Islet precursor cell (in vitro differentiated cells): ENCODE measurements at places on chromosomes 5 and 9.

DNA sequence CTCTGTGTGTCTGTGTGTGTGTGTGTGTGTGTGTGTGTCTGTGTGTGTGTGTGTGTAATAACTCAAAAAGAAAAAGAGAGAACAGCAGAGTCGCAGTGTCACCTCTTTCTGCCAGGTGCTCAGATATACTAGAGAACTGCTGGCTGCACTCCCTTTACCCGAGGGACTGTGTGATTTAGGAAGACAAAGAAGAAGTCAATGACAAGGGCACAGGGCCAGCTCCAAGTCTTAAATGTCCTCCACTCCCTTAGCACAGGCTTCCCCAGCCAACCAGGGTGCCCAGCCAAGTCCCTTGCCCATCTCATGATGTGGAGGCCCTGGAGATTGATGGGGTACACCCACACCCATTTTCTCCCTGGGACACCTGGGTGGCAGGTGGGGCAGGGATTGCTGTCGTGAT is 8.7 kb downstream of the CCNJL start:
- DNase-seq, result no peak

DNA sequence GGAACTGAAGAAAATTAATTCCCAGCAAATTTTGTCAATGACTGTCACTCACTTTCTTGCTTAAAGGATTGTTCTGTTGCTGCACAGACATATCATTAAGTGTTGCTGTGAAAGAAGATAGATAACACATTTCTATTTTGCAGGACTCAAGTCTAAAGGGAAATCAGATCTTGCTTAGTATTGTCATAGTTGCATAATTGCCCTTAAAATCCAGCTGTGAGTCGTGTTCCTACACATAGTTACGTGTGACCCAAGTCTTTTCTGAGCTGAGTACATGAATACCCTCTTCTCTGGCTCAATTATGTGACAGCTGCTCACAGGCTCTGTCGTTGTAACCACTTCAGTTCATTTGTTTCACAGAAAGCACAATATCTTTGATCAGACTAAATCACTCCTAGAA is 390.8 kb downstream of the DTWD2 start:
- no peak for DNase-seq

DNA sequence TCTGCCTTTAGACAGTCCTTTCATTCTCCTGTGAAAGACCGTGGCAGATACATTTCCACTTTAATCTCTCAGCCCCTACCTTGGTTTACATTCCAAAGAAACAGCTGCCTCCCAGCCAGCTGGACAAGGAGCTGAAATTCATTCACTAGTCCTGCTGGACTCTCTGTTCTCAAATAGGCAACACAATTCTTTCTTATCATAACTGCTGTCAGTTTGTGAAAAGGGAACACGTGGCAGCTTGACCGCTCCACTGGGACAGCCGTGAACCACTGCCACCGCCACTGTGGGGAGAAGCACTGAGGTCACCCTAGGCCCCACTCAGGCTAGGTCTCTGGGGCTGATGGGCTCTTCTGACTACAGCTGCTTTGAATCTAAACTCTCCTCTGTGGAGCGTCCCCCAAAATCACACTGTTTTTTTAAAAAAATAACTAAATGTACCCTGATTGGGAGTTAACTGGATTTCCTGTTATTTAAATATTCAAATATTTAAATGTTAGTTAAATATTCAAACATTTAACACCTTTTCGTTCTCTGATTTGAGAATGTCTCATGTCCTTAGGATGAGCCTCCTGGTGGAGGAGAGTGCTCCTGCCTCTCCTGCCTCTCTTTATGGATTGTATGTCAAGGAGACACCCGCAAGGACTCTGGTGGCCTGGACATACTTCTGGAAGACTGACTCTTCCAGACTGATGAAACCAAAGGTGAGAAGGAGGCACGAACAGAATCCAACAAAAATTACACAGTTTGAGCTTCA is 120.1 kb downstream of the BOD1 start:
- DNase-seq, result peak; percentile 38

DNA sequence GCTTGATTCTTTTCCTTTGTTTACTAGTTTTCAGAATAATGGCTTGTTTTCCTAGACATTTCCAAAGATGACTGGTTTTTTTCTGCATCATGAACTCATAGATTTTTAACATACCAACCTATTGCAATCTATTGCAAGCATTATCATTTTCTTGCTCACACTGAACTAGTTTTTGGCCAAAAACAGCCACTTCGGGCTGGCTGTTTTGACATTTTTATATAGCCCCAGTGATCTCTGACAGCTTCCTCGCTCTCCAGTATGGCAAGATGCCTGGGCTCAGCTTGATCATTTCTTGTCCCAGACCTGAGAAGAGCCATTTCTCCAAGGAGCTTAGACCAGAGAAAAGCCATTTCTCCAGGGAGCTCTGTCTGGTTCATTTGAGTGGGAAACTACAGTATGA is 94.3 kb upstream of the MAMDC2 start:
- DNase-seq, result no peak

DNA sequence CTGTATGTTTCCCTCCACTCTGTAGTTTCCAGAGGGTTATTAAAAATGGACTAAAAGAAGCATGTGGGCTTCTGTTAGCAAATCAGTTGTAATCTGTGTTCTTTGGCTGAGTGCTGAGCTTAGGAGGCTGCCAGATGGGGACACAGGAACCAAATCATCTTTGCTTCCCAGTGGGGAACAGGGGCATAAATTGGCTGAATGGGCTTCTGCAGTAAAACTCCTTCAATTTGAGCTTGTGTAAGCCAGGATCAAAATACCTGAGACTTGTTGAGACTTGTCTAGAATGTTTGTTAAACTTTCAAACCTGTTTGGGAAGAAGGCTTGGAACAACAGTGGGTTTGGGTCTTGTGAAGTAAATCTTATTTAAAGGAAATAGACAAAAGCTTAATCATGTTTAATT is 32.2 kb upstream of the TNFAIP8 start:
- no peak for DNase-seq

- DNase-seq, result no peak
These were observed 12.5 kb upstream of the LPAR1 start for GRCh38 chr9:111050819-111051218.

DNA sequence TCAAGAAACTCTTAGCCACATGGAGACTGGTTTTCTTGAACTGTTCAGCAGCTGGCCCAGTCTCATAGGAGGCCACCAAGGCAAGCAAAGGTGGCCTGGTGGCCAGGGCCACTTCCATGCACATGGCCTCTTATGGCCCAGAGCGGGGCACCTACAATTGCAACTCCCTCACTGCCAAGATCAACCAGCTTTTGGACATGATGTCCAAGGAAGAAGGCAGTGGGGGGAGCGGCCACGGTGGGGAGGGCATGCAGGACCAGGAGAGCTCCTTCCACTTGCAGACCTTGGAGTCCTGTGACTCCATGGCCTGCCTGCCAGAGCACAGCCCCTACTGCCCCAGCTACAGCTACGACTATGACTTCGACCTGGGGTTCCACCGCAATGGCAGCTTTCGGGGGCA is 398.9 kb upstream of the PTPRD start:
- no peak for DNase-seq
